Stimulated activated naive CD4-positive, alpha-beta T cell treated with Interleukin-2 at 50 U/mL for 16 hours (primary cell): ENCODE measurements at places on chromosomes 1 and 21.

GRCh38 chr21:16418226-16418625 is 688.4 kb downstream of the USP25 start:
- no peak for DNase-seq

DNA sequence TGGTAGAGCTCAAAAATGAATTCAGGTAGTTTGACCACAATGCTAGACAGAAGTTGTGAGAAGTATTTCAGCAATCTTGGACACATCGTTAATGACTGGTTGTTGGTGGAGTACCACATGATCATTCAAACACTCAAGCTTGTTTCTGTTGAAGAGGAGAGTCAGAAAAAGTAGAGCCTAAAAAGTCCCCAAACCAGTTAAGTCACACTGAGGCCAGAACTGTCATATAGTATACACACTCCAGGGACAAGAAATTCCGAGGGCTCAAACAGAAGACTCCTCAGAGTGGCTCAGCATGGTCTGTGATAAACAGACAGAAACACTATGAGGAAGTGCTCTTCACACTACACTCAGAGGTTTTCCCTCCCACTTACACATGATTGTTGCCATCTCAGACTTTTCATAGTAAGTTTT is 5.8 kb downstream of the TRIM33 start:
- no peak for DNase-seq

DNA sequence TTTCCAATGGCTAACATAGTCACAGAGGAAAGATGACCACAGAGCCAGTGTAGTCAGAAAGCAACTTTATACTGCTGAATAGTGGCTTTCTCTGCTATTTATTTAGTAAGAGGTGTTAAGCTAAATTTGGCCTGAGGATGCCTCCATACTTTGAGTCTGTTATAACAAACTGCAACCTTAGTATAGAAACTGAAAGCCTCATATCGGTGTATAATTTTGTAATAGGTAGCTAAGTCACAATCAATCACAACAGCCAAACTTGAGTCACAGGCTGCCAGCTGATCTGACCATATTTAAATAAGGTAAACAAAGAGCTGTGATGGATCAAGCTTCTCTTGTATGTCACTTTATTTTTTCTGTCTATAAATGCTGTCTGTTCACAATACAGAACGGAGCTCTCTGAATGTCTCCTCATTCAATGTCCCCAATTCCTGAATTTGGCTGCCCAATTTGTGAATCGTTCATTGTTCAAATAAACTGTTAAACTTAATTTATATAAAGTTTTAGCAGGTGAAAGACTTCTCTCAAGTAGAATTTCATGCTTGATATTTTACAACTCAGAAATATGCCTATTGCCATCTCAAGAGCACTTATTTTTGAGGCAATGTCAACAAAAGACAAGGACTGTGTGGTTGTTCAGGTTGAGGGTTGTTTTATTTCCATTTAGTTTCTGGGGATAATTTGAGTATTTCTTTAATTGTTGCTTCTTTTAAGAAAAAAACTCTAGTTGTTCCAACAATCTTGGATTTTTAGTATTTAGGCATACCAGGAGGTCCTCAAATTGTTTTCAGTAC is 339.7 kb upstream of the B3GALT2 start:
- no peak for DNase-seq

- DNase-seq = no peak
Measured at GRCh38 chr21:34313116-34313515, 50.7 kb upstream of the KCNE2 start.

- no peak for DNase-seq
Measured at GRCh38 chr1:218472885-218473284, 127.7 kb downstream of the TGFB2 start.

DNA sequence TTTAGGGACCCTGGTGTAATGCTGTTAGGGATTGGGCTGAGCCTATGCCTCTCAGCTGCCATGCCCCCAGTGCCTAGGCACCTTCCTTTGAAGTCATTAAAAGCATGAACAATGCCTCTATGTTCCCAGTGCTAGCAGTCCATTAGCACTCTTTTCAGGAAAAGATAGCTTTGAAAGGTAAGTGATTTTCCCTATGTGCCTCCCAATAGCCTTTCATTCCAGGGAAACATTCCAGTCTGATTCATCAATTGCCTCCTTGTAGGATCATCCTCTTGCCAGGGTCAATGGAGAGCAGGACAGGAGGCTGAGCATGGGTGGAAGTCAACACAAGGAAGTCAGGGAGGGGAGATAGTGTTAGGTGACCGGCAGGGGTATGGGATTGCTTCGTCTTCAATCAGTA is 8.6 kb upstream of the IGSF21 start:
- no peak for DNase-seq

DNA sequence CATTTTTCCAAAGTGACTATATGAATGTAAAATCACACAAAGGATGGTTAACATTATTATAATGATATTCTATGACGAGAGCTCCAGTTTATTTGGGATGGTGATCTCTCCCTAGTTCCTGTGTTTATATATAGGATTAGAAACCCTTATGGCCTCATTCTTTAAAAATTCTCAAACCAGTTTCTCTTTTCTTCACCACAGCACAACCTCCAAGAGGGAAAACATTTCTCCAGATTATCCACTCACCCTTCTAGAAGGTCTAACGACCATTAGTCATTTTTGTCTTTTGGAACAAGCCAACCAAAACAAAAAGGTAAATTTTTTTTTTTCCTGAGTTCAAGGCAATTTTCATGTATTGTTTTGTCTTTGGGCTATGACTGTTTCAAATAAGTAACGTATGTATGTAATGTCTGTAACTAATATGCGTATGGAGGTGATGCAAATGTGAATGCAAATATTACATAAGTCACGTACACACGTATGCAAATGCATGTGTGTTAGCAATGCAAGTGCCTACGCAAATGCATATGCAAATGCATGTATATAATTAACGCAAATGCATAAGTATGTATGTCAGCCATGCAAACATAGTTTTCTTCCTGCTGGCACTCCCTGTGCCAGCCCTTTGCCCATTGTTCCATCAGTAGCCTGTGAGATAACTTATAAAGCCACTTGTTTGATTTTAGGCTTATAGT is 72.5 kb upstream of the MORC3 start:
- DNase-seq = no peak

DNA sequence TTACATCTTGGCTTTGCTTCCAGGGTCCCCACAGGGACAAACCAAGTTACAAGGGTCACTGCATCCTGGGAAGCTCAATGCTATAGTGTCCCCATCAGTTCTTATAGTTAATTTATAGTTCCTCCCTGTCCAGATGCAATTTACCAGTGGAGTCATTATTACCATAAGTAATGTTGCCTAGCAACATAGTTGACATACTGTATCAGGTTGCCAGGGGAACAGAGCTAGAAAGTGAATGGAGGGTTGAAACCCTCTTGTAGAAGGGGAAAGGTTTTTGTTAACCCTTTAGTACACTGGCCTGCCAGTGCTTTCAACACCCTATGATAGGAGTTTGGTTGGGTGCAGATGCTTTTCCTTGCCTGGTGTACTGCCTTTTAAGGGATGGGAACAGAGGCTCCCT is 34.3 kb upstream of the TTC4 start:
- no peak for DNase-seq

GRCh38 chr1:211378844-211379243 is 52.2 kb downstream of the TRAF5 start:
- no peak for DNase-seq
